Activated CD4-positive, CD25-positive, alpha-beta regulatory T cell treated with anti-CD3 and anti-CD28 coated beads, Interleukin-2, amount 50 U/mL, for 16 hours (primary cell): ENCODE measurements at places on chromosomes 2 and 18.

- DNase-seq: no peak
Measured at GRCh38 chr2:127388423-127389164, 819 bp upstream of the MAP3K2 start.

DNA sequence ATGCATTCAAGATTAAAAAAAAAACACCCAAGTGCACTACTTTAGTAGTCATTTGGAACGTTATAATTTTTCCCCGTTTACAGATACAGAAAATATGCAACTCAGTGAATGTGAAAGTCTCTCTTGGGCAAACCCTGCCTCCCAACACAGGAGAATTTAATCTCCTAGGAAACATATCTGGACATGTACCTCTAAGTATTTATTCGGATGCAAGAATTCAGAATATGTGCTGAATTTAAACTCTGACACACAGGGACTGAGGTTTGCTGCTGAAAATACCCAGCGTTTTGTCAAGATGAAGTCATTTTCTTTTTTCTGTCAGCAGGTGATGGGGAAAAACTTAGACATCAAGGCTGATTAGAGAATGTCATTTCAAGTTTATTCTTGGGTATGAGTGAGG lies 105.4 kb downstream of the ACKR3 start:
- DNase-seq: no peak

DNA sequence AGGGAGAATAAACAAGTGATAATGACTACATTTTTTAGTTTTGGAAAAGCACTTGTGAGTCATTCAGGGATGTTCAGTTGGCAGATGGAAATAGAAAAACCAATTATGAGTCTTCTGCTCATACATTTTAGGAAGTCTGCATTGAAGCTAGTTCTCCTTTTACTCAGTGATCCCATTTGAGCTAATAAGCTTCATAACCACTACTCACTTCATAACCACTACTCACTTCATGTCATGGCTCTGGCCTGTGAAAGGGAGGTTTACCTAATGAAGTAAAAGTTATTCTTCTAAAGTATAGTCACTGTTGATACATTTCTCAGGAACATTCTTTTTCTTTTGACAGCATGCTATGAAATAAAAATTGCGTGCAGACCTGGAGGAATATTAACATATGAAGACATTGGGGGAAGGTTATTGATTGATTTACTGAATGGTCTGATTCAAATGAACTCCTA lies 948.7 kb downstream of the TSN start:
- no peak for DNase-seq

- no peak for DNase-seq
Measured at GRCh38 chr2:17878281-17879136, at the start of gene KCNS3. KCNS3 (plus strand) TSS chr2:17878667; CDS start chr2:17931009, 52,342 bp downstream.

GRCh38 chr2:111706481-111707001 lies 177.5 kb downstream of the ANAPC1 start:
- DNase-seq: no peak

DNA sequence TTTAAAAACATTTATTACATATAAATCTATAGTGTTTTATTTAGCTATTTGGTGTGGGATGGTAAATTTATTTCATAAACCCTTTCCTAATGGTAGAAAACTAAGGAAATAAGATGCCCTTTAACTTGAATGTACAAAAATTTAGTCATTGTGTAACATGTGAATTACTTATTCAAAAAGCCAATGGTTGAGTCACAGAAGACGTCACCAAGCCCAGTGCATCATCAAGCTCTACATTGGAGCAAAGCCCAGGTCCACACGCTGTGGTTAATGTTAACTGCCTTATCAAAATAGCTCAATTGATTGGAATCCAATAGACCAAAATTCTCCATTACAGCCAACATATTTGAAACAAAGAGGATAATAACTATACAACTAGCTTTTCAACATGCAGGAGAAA lies 145.5 kb upstream of the LYPD1 start:
- DNase-seq: no peak

DNA sequence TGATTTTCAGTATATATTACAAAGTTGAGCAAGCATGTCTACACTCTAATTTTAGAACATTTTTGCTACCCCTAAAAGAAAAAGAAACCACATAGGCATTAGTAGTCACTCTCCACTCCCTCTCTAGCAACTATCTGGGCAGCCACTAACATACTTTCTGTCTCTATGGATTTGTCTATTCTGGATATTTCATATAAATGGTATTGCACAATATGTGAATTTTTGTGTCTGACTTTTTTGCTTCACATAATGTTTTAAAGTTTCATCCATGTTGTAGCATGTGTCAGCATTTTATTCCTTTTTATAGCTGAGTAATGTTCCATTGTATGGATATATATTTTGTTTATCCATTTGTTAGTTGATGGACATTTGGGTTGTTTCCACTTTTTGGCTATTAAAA lies 232.5 kb upstream of the CTAGE1 start:
- DNase-seq: no peak

DNA sequence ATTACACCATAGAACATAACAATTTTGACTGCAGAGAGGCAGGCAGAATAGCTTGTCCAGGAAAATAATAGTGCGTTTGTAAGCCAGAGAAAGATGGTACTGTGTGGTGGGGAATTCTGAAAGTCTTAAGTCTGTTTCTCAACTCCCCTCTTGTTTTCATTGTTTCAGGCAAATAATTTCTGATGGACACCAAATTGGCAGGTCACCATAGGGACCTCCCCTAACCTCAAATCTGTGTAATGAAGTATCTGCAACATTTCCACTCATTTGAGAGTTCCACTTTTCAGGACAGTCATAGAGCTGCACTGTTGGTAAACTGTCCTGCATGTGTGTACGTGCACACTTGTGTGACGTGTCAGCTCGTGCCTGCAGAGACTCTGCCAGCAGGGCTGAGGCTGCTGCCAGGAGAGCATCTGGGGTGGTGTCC lies 195.6 kb downstream of the AGAP1 start:
- no peak for DNase-seq

- no peak for DNase-seq
Measured at GRCh38 chr2:77713412-77713811, 191.2 kb upstream of the LRRTM4 start.

DNA sequence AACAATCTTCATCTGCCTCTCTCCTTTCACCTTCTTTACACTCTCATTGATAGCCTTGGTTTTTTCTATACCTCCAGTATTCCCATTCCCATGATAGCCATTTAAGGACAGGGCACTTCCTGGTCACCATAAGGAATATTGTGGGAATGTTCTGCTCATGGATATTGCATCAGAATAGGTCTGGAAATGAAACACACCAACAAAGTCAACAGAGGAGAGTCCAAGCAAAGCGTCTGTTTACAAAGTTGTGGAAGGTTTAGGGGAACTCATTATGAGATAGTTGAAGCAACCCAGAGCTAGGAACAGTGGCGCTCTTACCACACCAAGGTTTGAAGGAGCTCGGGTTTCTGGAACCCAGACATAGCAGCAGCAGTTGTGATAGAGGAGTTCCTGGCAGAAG lies 150.3 kb upstream of the TNP1 start:
- DNase-seq: no peak

- no peak for DNase-seq
Measured at GRCh38 chr2:194539425-194539824, 1117.6 kb upstream of the SLC39A10 start.

- no peak for DNase-seq
Measured at GRCh38 chr18:48889115-48889941, 61.4 kb downstream of the SMAD7 start.

DNA sequence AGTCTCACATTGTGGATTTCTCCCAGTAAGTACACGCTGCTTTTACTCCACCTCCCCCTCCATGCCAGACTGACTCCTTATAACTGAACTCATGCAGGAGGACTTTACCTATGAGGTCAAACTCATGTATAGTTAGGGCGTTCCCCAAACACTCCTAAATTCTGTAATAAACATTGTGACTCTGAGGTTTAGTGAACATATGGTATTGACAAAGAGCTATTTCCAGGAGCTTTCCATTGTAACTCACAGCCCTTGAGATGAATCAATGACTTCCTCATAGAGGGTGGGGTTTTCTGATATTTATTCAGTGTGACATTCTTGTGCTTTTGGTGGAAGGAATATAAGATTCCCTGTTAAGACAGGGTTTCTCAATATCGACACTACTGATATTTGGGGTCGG lies 337.4 kb upstream of the SLC14A2 start:
- DNase-seq: no peak

GRCh38 chr2:97952357-97952756 lies 43.4 kb downstream of the TMEM131 start:
- no peak for DNase-seq

GRCh38 chr18:28961669-28962228 lies 784.8 kb upstream of the CDH2 start:
- DNase-seq: no peak

- no peak for DNase-seq
Measured at GRCh38 chr2:185456517-185456916, 282.1 kb upstream of the FSIP2 start.

GRCh38 chr18:76385681-76385975 lies 109.4 kb downstream of the ZNF516 start:
- no peak for DNase-seq

DNA sequence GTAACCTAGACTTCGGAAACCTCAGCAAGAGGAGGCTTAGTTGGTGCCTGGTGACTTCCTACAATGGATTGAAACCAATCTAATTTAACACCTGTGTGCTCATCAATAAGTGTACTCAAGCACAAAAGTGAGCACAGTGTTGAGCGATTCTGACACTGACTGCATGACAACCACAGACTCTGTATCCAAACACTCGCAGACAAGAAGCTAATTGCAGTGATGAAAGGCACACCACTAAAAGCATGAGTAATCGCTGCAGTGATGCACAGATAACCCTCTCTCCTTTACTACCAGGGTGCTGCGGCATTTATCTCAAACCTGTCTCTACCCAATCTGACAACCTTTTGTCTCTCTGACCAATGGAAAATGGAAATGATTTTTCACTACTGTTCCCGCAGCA lies 168.1 kb downstream of the AFF3 start:
- no peak for DNase-seq

DNA sequence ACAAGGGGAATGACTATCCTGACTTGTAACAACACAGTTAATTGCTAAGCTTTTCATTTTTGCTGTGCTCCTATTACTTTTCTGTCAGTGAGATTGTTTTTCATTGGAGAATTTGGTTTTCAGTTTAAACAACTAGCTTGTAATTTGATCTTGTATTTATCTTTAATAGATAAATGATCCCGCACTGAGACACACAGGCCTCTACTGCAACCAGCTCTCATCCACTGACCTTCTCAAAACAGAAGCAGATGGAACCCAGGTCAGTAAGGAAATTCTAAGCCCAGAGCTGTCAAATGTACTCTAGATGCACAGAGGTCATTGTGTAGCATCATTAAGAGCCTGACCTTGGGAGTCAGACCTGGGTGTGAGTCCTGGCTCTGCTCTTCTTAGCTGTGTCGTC lies 30.7 kb downstream of the PTRHD1 start:
- DNase-seq: no peak

DNA sequence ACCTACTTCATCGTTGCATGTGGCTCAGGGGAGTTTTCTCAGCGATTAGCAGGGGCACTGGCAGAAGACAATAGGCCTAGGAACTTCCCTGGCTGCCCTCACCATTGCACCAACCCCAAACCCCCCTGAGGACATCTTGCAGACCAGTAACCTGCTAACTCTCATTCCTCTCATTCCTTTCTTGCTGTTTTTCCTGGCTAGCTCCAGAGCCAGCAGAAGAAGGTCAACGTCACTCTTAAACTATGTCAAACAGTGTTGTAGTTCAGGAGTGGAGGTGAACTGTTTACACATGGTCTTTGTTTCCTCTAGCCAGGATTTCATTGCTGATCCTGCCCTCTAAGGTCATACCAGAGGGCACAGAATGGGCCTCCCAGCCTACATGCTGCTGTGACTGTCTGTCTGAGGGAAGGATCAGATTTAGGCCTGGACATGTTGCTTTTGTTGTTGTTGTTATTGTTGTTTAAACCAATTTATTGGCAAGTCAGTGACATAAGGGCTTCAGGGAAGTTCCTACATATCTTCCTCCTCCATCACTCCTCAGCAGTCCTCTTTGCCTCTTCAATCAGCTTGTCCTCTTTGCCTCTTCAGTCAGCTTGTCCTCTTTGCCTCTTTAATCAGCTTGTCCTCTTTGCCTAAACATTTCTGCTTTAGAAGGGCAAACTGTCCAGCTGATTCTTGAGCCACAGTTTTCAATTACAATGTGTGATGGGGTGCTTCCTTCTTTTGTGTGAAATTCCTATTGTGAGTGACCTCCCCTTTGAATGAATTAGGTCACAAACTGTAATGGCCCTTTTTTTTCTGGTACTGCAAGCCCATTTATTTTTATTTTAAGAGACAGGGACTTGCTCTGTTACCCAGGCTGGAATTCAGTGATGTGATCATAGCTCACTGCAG lies 471.9 kb upstream of the TNP1 start:
- DNase-seq: no peak

- DNase-seq: no peak
Measured at GRCh38 chr18:46008531-46008930, 41.4 kb upstream of the EPG5 start.

DNA sequence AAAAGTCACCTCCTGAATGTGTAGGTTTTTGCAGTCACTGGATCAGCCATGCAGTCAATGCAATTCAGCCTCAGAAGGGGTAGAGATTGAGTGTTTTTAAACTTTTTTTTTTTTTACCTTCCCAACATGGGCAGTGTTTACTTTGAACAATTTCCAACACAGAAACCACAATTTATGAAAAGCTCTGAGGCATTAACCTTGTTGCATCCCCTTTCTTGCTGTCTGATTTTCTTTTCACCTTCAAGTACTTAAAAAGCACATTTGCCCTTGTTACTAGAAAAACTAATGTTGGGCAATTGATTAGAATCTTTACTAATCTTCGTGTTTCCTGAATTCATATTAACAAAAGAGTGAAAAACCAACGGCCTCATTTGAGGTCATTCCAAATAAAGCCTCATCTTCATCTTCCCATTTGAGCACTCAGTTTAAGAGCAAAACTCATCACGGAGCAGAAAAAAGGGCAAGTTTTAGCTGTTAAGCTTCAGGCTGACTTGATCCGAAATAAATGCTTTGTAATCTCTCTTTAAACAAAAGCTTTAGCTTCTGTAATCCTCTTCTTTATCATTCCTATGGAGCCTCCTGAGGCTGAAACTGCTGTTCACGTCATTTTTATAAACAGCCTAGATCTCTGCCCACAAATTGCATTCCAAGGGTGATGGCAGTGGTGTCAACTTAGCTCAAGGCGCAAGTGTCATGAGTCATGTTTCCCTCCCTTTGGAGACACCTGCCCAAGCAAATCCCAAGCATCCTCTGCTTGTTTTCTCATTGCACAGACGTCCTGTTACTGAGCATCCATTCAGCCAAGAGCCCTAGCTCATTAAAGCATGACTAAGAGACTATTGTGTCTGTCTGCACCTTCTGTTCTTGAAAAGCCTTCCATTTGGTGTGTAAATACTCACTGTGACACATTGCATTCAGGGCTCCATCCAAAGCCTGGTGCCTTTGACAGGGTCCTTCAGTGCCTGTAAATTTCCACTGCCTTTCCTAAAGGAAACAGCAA lies 107.7 kb downstream of the HNMT start:
- no peak for DNase-seq

DNA sequence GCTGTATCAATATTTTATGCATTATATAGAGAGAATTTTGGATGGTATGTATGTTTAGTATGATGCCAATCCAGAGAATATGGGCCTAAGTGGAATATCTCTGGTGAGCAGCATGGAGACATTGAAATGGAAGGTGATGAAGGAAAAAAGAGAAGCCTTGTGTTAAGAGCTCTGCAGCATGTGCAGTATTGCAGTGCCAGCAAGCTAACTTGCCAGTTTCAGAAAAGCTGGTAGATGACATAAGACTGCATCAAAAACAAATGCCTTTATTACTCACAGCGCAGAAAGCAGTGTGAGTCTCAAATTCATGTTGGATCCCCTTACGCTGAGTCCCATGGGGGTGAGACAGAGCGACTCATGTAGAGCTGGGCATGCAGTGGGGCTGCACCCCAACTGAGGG lies 280.2 kb downstream of the CTNNA2 start:
- no peak for DNase-seq
